ENCODE measurements at places on chromosomes 7 and 10. TPM values are rescaled to one million over a fixed set of nuclear protein-coding genes. Genes with fewer than 3 reads are reported as not detected.
A peak's percentile ranks its signal among the peaks of the same experiment; 100 is the strongest.

- no peak overlapping the region for H3K27ac ChIP-seq
- H3K36me3 ChIP-seq: no peaks in the 10 kb centered on the region
- H3K4me3 ChIP-seq: no peak overlapping the region
- H3K4me1 ChIP-seq: no peaks in the 10 kb centered on the region
- DNase-seq: no peak
Measured at GRCh38 chr7:28647076-28647421, 234.7 kb downstream of the CREB5 start.

GRCh38 chr10:34235164-34235832 lies 579.8 kb downstream of the PARD3 start:
- H3K27ac ChIP-seq: no peak overlapping the region
- DNase-seq: peak; percentile 90
- H3K4me1 ChIP-seq: peaks cover 7% of the 10 kb centered on the region
- no peaks in the 10 kb centered on the region for H3K36me3 ChIP-seq

The GPR37 gene
- total RNA-seq: 9.8 TPM

GRCh38 chr7:137585591-137585990 lies 242.1 kb upstream of the PTN start:
- no peaks in the 10 kb centered on the region for H3K27me3 ChIP-seq
- H3K4me3 ChIP-seq: no peak overlapping the region

- no peaks in the 10 kb centered on the region for H3K27me3 ChIP-seq
- H3K36me3 ChIP-seq: no peaks in the 10 kb centered on the region
- DNase-seq: no peak
- H3K4me1 ChIP-seq: no peaks in the 10 kb centered on the region
Measured at GRCh38 chr7:24472093-24472492, 101.2 kb upstream of the PALS2 start.

- H3K27me3 ChIP-seq: no peaks in the 10 kb centered on the region
- H3K27ac ChIP-seq: no peak overlapping the region
Measured at GRCh38 chr7:22604246-22604645, 104.3 kb upstream of the STEAP1B start.

DNA sequence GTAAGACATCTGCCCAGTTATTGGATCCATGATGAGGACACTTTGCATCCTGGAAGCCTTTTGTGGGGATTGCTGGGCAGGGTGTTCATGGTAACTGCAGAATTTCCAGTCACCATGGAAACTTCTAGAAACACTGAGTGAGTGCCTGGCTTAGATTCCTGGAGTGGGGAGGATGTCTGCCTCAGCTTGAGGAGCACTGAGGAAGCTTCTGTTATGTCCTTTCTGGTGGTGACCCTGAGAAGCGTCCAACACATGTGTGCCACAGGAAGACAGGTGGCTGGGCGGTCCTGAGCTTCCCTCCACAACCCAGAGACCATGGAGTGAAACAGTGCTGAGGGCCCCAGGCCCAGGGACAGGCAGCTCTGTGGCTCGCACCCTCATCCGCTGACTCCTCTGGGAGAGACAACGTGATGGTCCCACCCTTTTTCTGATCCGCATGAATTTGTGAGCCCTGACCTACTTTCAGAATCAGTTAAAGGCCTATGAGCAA lies 191.8 kb upstream of the CXCL12 start:
- no peaks in the 10 kb centered on the region for H3K36me3 ChIP-seq
- H3K27ac ChIP-seq: no peak overlapping the region
- peak; percentile 17 for DNase-seq
- no peaks in the 10 kb centered on the region for H3K27me3 ChIP-seq
- H3K4me3 ChIP-seq: no peak overlapping the region

DNA sequence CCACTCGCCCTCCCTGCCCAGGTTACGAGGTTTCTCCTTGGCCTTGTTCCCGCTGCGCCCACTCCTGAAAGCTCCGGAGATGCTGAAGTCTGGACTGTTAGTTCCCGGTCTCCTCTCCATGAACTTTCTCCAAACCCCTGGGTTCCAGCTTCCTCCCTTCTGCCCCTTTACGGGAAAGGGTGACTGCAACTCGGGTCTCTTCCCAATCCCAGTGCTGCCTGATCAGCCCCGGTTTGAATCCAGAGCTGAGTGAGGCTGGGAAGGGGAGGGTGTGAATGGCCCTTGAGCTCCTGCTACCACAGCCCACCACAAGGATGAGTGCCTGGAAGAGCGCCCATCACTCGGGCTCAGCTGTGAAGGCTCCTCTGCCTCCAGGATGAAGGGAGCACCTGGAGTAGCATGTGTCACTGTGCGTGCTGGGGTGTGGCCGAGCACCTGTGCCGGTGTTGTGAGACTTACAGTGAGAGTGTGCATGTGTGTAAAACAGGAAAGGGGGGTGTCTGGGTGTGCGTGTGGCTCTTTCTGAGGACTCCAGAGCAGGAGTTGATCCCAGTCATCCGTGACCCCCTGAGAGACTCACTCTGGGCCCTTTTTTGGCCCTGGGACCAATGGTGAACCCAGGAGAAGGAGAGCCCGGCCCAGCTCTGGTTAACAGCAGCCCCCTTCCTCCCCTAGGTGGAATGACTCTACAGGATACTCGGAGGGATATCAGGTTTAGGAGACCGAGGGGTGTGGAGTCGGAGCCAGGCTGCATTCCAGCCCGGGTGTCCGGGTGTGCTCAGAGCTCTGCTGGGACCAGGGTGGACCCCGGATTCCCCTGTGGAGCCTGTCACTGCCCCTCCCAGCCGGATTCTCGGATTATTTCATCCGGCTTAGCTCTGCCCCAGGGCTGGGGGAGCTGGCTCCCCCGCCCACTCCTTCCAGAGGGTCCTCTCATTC lies 1.1 kb upstream of the ZNF467 start:
- DNase-seq: no peak
- H3K27ac ChIP-seq: no peak overlapping the region
- H3K27me3 ChIP-seq: peaks cover 8% of the 10 kb centered on the region
- no peaks in the 10 kb centered on the region for H3K4me1 ChIP-seq
- H3K4me3 ChIP-seq: no peak overlapping the region

The ANKRD22 gene
- total RNA-seq: not detected

DNA sequence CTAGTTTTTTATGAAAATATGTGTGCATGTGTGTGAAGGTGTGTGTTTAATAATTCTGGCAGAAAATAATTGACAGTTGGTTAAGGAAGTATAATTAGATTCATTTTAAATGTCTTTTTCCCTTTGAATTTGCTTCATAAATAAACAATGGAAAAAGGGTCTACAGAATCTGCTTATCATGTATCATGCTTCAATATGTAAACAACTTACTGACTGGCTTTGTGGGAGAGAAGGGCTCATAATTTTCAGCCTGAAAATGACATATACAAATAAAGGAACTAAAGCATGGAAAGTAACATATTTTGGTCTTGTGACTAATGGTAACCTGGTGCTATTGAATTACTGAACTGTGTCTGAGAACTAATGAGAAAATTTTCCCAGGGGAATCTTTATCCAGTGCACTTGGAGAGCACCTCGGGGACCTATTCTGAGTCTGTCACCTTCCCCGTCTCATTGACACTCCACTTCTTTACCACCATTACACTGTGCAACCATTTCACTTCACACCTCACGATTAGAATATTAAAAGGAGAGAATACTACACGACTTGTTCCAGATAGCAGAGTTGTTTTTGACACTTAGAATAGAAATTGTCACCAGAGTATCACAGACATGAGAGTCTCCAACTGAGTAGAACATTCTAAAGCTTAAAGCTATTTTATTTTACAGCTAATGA lies 298.6 kb downstream of the TFEC start:
- H3K27ac ChIP-seq: no peak overlapping the region
- no peak for DNase-seq
- H3K4me3 ChIP-seq: no peak overlapping the region
- H3K4me1 ChIP-seq: no peaks in the 10 kb centered on the region
- H3K36me3 ChIP-seq: no peaks in the 10 kb centered on the region
- H3K27me3 ChIP-seq: no peaks in the 10 kb centered on the region

The NYAP1 gene
- total RNA-seq: 2.6 TPM

- H3K4me1 ChIP-seq: peaks cover 15% of the 10 kb centered on the region
- no peak overlapping the region for H3K4me3 ChIP-seq
- H3K36me3 ChIP-seq: no peaks in the 10 kb centered on the region
- no peak for DNase-seq
Measured at GRCh38 chr10:77601488-77601887, 36.1 kb downstream of the KCNMA1 start.

- peaks cover 5% of the 10 kb centered on the region for H3K4me1 ChIP-seq
- peak overlapping the region; percentile 49 for H3K27ac ChIP-seq
- H3K36me3 ChIP-seq: no peaks in the 10 kb centered on the region
- no peak overlapping the region for H3K4me3 ChIP-seq
- no peaks in the 10 kb centered on the region for H3K27me3 ChIP-seq
Measured at GRCh38 chr10:81600185-81600584, 274.8 kb upstream of the NRG3 start.

GRCh38 chr7:83872501-83872900 lies 223.6 kb upstream of the SEMA3E start:
- no peaks in the 10 kb centered on the region for H3K4me1 ChIP-seq
- H3K27me3 ChIP-seq: no peaks in the 10 kb centered on the region
- H3K27ac ChIP-seq: no peak overlapping the region
- no peaks in the 10 kb centered on the region for H3K36me3 ChIP-seq
- no peak overlapping the region for H3K4me3 ChIP-seq
- DNase-seq: no peak

The TIAL1 gene
- 161 TPM for total RNA-seq

GRCh38 chr7:13115855-13116254 lies 428.4 kb downstream of the ARL4A start:
- DNase-seq: no peak
- no peak overlapping the region for H3K27ac ChIP-seq
- no peaks in the 10 kb centered on the region for H3K4me1 ChIP-seq
- no peak overlapping the region for H3K4me3 ChIP-seq
- H3K36me3 ChIP-seq: no peaks in the 10 kb centered on the region

GRCh38 chr7:113784316-113784715 lies 134.5 kb downstream of the PPP1R3A start:
- H3K36me3 ChIP-seq: no peaks in the 10 kb centered on the region
- H3K27ac ChIP-seq: no peak overlapping the region
- DNase-seq: no peak
- H3K4me1 ChIP-seq: no peaks in the 10 kb centered on the region

GRCh38 chr7:7843972-7844371 lies 124.6 kb upstream of the GLCCI1 start:
- no peaks in the 10 kb centered on the region for H3K27me3 ChIP-seq
- no peak overlapping the region for H3K27ac ChIP-seq
- DNase-seq: no peak

The FIS1 gene
- 134 TPM for total RNA-seq

DNA sequence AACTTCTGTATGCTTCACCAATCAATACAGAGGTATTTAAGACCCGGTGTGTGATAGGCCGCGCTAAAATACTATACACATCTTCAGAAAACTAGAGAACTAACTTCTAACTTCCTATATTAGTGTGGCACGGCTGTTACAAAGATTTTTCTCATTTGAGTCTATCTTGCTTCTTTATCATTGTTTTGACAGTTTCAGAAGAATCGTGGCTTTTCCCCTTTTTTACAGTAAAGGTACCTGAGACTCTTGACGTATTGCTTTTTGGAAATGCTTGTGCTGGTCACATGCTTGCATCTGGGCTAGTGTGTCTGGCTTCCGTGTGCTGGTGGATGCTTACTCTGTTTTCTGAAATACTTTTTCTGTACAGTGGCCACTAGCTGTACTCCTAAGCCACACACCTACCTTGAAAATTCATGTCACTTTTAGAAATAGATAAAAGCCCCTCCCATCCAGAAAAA lies 12.7 kb downstream of the IKZF1 start:
- no peaks in the 10 kb centered on the region for H3K36me3 ChIP-seq
- DNase-seq: no peak
- H3K4me1 ChIP-seq: no peaks in the 10 kb centered on the region
- no peak overlapping the region for H3K4me3 ChIP-seq
- no peaks in the 10 kb centered on the region for H3K27me3 ChIP-seq

GRCh38 chr7:44403176-44403759 lies 77.9 kb upstream of the CAMK2B start:
- no peak overlapping the region for H3K4me3 ChIP-seq
- H3K36me3 ChIP-seq: peaks cover 9% of the 10 kb centered on the region
- no peak overlapping the region for H3K27ac ChIP-seq
- no peaks in the 10 kb centered on the region for H3K27me3 ChIP-seq
- no peaks in the 10 kb centered on the region for H3K4me1 ChIP-seq

The COBL gene
- total RNA-seq: 3.6 TPM

DNA sequence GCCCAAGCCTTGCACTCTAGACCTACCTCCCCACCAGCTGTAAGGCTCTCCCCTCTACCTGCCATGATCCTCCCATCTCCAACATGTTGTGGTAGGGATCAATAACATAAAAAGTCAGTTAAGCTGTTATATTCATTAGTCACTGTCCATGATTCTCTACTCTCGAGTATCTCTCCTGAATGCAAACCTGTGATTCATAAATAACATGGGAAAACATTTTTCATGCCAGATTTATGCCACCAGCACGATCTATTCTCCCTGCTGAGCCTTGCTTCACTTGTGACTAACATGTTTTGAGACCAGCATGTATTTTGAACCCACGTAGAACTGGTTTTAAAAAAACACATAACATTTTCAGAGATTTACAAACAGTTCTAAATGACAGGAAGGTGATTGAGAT lies 30.3 kb downstream of the TMEM168 start:
- no peaks in the 10 kb centered on the region for H3K36me3 ChIP-seq
- H3K4me3 ChIP-seq: no peak overlapping the region
- no peak for DNase-seq
- no peaks in the 10 kb centered on the region for H3K27me3 ChIP-seq

- H3K27me3 ChIP-seq: no peaks in the 10 kb centered on the region
- no peaks in the 10 kb centered on the region for H3K36me3 ChIP-seq
- no peak overlapping the region for H3K4me3 ChIP-seq
- H3K4me1 ChIP-seq: no peaks in the 10 kb centered on the region
- DNase-seq: peak; percentile 43
- H3K27ac ChIP-seq: no peak overlapping the region
Measured at GRCh38 chr7:139870380-139870779, 41.3 kb downstream of the TBXAS1 start.

The CALHM3 gene
- total RNA-seq: not detected

The ADRB1 gene
- 0.62 TPM for total RNA-seq

- no peaks in the 10 kb centered on the region for H3K36me3 ChIP-seq
- H3K4me1 ChIP-seq: no peaks in the 10 kb centered on the region
- no peak overlapping the region for H3K4me3 ChIP-seq
- H3K27ac ChIP-seq: no peak overlapping the region
- H3K27me3 ChIP-seq: no peaks in the 10 kb centered on the region
Measured at GRCh38 chr10:5644930-5645329, 21.5 kb downstream of the ASB13 start.

The NUTM2E gene
- 0.50 TPM for total RNA-seq
